T-helper 2 cell (primary cell): ENCODE measurements at places on chromosomes 11 and 22.

DNA sequence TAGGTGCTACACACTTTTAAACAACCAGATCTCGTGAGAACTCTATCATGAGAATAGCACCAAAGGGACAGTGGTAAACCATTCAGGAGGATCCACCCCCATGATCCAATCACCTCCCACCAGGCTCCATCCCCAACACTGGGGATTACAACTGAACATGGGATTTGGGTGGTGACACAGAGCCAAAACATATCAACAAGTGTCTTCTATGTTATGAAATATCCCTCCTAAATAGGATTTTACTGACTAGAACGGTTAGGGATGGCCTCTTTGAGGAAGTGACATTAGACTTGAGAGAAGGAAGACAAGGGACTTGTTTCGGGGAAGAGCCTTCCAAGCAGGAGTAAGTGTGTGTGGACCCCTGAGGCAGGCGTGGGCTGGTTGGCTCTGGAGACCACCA lies 11.9 kb upstream of the MRPL11 start:
- no peak for DNase-seq

- DNase-seq = no peak
These were observed 7.9 kb upstream of the CYTH4 start for GRCh38 chr22:37274380-37274862.

DNA sequence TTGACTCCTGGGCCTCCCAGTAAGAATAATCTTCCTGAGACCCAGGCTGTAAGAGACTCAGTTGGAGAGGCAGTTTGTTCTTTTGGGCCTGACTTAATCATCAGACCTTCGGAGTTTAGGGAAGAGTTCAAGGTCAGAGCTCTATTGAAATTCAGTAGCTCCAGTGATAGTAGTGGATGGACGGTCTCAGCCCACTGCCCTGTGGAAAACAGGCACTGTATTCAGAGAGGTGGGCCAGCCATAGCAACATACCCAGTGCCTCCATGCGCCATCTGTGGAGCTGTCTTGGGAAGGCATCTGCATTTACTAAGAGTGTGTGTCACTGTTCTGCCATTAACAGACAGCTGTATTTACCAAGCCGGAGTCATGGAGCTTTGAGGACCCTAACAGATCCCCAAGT lies 2.9 kb downstream of the SMARCB1 start:
- DNase-seq = no peak

DNA sequence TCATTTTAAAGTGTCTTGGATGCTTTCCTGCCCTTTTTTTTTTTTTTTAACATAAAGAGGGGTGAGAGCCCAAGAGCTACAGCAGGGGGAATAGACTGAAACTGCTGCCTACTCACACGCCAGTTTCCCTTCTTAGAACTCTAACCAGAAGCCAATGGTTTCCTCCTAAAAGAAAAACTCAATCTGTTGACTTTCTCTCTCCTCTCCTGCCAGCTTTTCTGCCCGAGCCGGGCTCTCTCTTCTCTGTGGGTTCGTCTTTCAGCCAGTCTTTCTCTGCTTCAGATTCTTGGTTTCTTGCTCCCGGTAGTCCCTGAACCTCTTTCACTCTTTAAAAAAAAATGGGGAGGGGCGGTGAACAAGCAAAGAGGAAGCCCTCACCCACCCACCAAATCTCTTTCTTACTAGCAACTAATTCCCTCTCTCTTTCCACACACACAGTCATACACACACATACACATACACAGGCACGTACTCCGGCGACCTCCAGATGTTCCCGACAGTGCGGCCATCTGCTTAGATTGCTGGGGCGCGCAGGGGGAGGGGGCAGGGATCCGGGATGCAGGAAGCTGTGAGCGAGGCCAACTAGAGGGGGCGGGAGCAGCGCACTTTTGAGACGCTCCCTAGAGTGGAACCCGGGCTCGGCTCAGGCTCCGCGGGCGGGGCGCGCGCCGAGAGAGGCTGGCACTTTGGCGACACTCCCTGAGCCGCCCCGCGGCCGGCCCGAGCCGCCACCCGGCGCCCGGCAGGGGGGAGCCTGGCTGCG lies 444 bp upstream of the TSKU start:
- DNase-seq = no peak

GRCh38 chr11:3901249-3902025 lies 46.0 kb downstream of the STIM1 start:
- DNase-seq = no peak

DNA sequence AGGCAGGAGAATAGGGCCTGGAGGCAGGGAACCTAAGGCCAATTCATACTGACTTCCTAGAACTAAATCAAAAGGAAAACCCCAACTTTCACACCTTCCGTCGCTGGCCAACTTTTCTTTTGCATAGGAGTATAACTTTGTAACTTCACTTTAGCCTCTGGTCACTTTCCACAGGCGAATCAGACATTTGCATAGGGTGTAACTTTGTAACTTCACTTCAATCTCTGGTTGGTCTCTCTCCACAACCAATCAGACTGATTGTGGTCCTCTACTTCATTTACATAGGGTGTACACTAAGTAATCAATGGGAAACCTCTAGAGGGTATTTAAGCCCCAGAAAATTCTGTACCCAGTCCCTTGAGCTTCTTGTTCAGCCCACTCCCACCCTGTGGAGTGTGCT lies 11.5 kb upstream of the TMPRSS4 start:
- no peak for DNase-seq

DNA sequence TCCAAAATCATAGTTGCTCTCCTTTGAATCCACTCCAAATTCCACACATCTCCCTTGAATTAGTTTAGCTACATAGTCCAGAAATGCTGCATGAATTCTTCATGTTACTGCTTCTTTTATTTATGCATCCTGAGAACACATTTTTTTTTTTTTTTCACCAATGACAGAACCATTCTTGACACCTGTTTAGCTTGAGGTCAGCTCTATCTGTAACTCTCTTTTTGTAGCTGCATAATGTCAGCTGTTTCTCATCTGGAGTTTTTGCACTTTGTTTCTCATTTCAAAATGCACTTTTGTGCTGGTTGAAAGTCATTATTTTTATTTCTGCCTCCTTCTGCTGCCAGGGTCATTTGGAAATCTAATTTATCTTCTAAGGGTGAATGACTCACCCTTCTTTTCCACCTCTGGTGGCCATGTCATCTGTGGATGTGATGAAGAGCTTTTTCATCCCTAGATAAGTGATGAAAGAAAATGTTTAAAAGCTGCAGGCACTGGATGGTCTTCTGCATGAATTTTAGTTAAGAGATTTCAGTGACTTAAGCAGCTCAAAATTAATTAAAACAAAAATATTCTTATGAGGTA lies 93.7 kb downstream of the JRKL start:
- DNase-seq = no peak

DNA sequence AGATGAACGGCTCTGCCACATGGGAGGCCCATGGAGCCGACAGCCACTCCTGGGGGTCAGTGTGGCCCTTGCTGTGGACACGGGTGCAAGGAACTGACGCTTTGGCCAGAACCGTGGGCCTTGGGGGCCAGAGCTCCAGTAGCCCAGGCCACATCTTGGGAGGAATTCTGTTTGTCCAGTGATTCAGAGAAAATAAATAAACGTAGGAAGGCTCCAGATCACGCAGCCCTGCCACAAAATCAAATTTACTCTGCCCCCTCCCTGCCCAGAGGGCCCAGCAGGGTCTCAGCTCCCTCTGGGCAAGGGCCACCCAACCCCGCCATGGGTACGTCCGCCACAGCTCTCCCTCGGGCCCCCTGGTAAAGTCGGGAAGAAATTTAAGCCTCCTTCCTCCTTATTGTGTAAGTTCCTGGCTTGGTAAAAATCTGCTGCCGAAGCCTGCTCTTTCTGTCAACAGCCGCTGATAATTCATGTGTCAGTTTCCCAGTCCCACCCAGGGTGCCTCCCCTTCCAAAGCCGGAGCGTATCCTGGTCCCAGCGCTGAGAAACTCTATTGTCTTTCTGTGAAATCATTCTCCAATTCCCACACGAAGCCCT lies 6.9 kb upstream of the MUC5AC start:
- no peak for DNase-seq

DNA sequence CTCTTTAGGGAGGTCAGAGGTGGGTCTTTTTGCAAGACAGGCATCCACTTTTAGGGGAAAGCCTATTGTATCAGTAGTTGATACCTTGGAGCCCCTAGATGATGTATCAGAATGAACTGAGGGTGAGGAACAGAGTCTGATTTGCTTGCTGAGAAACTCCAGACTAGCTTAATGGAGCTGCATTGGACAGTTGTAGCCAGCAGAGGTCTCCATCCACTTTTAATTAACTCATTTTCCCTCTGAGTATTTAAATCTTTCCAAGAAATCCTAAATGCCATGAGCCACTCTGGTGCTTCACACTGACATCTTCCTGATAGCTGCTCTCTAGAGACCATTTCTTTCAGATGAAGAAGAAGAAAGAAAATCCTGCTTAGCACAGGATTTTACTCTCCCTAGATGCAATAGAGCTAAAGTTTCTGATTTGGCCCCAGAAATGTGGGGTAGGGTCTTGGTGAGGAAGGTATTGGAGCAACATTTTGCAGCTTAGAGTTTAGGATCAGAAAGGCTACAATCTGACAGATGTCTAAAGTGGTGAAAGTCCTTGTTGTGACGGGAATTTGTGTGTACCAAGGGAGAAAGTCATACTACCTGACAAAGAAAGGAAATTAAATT lies 38.0 kb downstream of the EXT2 start:
- peak; percentile 15 for DNase-seq
